ENCODE measurements at places on chromosomes 7 and 10. TPM values are rescaled to one million over a fixed set of nuclear protein-coding genes. Genes with fewer than 3 reads are reported as not detected.

- no peaks in the 10 kb centered on the region for H3K27me3 ChIP-seq
- no peaks in the 10 kb centered on the region for H3K36me3 ChIP-seq
- H3K27ac ChIP-seq, result peak overlapping the region; percentile 31
- H3K4me1 ChIP-seq, result peaks cover 22% of the 10 kb centered on the region
Observed at GRCh38 chr7:138167222-138167621, 91.0 kb downstream of the AKR1D1 start.

GRCh38 chr10:86224354-86225102, 142.1 kb downstream of the GRID1 start:
- H3K4me1 ChIP-seq, result peaks cover 3% of the 10 kb centered on the region
- H3K27me3 ChIP-seq, result no peaks in the 10 kb centered on the region
- H3K4me3 ChIP-seq, result no peak overlapping the region

GRCh38 chr10:73044378-73045285, 52.0 kb downstream of the P4HA1 start:
- H3K27ac ChIP-seq, result peak overlapping the region; percentile 32
- H3K4me1 ChIP-seq, result peaks cover 3% of the 10 kb centered on the region
- H3K36me3 ChIP-seq, result no peaks in the 10 kb centered on the region
- no peak for DNase-seq

DNA sequence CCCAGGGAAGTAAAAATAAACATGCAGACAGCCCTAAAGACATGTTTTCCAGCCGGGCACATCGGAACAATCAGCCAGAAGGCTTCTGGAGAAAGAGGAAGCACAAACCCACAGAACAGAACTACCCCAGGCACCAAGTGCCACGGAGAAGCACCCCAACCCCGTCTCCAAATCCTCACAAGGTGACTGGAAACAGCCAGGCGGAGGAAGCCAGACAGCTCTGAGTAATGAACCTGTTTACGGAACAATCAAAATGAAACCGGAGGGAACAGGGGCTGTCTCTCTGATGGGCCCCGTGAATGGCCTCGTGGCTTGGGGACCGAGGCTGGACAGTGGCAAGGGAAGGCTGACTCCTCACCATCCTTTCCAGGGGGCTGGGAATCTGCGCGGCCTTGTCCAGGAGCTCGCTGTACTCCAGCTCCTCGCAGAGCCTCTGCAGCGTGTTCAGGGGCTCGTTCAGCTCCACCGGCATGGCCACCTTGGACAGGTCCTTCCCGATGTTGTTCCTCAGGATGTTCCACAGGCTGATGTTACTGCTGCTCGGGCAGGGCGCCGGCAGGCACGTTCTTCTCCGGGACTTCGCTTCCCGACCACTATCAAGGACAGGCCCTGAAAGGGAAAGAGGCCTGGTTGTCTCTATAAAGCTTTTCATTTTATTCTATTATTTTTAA, 77.0 kb upstream of the GSDME start:
- H3K27me3 ChIP-seq, result no peaks in the 10 kb centered on the region
- no peak overlapping the region for H3K4me3 ChIP-seq
- no peak for DNase-seq
- H3K36me3 ChIP-seq, result no peaks in the 10 kb centered on the region
- no peaks in the 10 kb centered on the region for H3K4me1 ChIP-seq

DNA sequence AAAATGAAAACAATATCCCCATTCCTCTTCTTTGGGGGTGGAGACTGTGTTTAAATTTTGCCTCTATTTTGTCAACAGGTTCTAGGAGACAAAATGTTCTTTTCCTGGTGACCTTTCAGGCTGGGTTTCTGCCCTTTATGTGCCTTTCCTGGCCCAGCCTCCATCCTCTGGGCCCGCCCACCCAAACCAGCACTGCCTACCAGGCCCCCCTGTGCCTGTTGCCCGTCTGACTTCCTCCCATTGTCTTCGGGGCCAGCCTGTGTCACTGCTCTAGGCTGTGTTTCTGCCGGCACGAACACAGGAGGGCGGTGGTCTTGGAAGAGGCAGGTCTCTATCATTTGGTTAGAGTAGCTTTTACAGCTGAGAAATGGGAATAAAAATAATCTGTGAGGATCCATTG, 13.9 kb downstream of the TSPAN14 start:
- no peak overlapping the region for H3K4me3 ChIP-seq
- no peak for DNase-seq
- H3K4me1 ChIP-seq, result peaks cover 32% of the 10 kb centered on the region
- H3K27me3 ChIP-seq, result no peaks in the 10 kb centered on the region
- H3K27ac ChIP-seq, result no peak overlapping the region

- H3K4me1 ChIP-seq, result no peaks in the 10 kb centered on the region
- H3K27me3 ChIP-seq, result no peaks in the 10 kb centered on the region
- no peak overlapping the region for H3K27ac ChIP-seq
- DNase-seq, result peak; percentile 78
Observed at GRCh38 chr7:129607471-129608120, 3.9 kb upstream of the NRF1 start.

- H3K27ac ChIP-seq, result no peak overlapping the region
- no peak for DNase-seq
- H3K4me3 ChIP-seq, result no peak overlapping the region
- no peaks in the 10 kb centered on the region for H3K36me3 ChIP-seq
- H3K27me3 ChIP-seq, result no peaks in the 10 kb centered on the region
Observed at GRCh38 chr7:56046721-56047445, 4.4 kb downstream of the PSPH start.

- no peak for DNase-seq
- H3K27ac ChIP-seq, result no peak overlapping the region
- H3K4me1 ChIP-seq, result peaks cover 5% of the 10 kb centered on the region
- H3K4me3 ChIP-seq, result no peak overlapping the region
- no peaks in the 10 kb centered on the region for H3K27me3 ChIP-seq
- H3K36me3 ChIP-seq, result no peaks in the 10 kb centered on the region
Observed at GRCh38 chr10:79021948-79022499, 46.7 kb upstream of the ZMIZ1 start.

- no peaks in the 10 kb centered on the region for H3K4me1 ChIP-seq
- no peak overlapping the region for H3K27ac ChIP-seq
- no peaks in the 10 kb centered on the region for H3K36me3 ChIP-seq
Observed at GRCh38 chr7:143012409-143012808, 14.5 kb downstream of the OR9A2 start.

GRCh38 chr7:98729121-98729520, 112.0 kb downstream of the NPTX2 start:
- no peak for DNase-seq
- no peak overlapping the region for H3K4me3 ChIP-seq
- no peaks in the 10 kb centered on the region for H3K27me3 ChIP-seq
- H3K27ac ChIP-seq, result no peak overlapping the region
- no peaks in the 10 kb centered on the region for H3K4me1 ChIP-seq

DNA sequence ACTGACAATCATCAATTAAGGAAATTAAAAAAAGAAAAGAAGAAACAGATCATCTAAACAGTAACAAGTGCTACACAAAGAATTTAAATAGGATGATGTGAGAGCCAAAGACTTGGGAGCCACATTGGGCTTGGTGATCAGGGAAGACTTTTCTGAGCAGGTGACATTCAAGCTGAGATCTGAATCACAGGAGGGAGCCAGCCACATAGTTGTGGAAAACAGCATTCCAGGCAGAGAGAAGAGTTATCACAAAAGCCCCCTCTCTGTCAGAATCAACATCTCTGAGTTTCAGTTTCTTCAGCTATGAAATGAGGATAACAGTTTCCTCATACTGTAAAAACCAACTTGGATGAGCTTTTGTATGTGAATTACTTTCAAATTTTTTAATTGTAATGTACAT, 169.2 kb upstream of the PLXNA4 start:
- H3K27ac ChIP-seq, result no peak overlapping the region
- peaks cover 3% of the 10 kb centered on the region for H3K4me1 ChIP-seq
- DNase-seq, result no peak
- H3K4me3 ChIP-seq, result no peak overlapping the region
- no peaks in the 10 kb centered on the region for H3K36me3 ChIP-seq
- H3K27me3 ChIP-seq, result no peaks in the 10 kb centered on the region

- H3K27ac ChIP-seq, result no peak overlapping the region
- peaks cover 9% of the 10 kb centered on the region for H3K4me1 ChIP-seq
- H3K4me3 ChIP-seq, result no peak overlapping the region
- H3K27me3 ChIP-seq, result peaks cover 6% of the 10 kb centered on the region
- no peak for DNase-seq
Observed at GRCh38 chr7:128389618-128390329, 20.0 kb downstream of the IMPDH1 start.

GRCh38 chr7:2757361-2757903, 69.4 kb downstream of the AMZ1 start:
- peaks cover 7% of the 10 kb centered on the region for H3K4me1 ChIP-seq
- H3K36me3 ChIP-seq, result no peaks in the 10 kb centered on the region
- no peaks in the 10 kb centered on the region for H3K27me3 ChIP-seq
- DNase-seq, result no peak
- H3K4me3 ChIP-seq, result no peak overlapping the region

DNA sequence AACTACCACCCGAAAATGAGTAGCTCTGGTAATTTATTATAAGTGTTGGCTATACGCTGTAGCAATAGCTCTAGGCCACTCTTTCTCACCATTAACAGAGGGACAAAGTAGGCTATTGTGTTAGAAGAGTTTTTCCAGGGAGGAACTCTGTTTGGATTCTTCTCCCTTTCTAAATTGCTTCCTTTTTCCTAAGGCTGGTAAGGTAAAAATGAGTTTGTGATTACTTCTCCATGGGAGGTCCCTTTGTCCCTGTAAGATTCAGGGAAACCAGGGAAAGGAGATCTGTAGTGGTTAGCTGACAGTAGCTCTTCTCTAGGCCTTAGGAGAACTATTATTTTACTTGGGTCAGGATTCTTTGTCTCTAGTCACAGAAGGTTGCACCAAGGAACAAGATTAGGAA, 23.2 kb upstream of the SEMA3E start:
- H3K27ac ChIP-seq, result no peak overlapping the region
- no peaks in the 10 kb centered on the region for H3K36me3 ChIP-seq
- H3K27me3 ChIP-seq, result no peaks in the 10 kb centered on the region
- DNase-seq, result no peak
- H3K4me1 ChIP-seq, result peaks cover 5% of the 10 kb centered on the region

DNA sequence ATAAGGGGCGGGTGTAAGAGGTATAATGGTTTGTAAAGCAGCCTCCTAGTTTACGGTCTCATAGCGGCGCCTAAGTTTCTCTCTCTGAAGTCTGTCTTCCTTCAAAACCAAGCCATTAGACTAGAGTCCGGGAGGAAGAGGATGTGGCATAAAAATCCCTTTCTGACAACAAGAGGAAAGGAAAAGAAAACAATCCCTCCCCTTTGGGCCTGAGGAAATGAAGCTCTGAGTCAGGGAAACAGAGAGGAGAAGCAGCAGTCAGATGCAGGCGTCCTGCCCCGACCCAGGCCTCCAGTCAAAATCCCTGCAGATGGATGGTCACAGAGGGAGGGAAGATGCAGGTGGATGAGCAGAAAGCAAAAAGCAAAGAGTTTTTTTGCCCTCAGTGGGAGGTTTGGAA, 23.7 kb downstream of the PARP12 start:
- H3K4me1 ChIP-seq, result no peaks in the 10 kb centered on the region
- H3K27me3 ChIP-seq, result no peaks in the 10 kb centered on the region
- H3K4me3 ChIP-seq, result no peak overlapping the region
- DNase-seq, result no peak
- H3K36me3 ChIP-seq, result no peaks in the 10 kb centered on the region
- H3K27ac ChIP-seq, result no peak overlapping the region

GBX1 gene
- not detected for total RNA-seq

LRRC17 gene
- total RNA-seq, result 3.0 TPM

WASHC2C gene
- 33.8 TPM for total RNA-seq

CAV1 gene
- total RNA-seq, result 22.8 TPM

C10orf88 gene
- total RNA-seq, result 11.0 TPM
